ENCODE measurements at places on chromosomes 1 and 21.

GRCh38 chr1:206685769-206686477, 1.2 kb downstream of the MAPKAPK2 start:
- DNase-seq = no peak

- no peak for DNase-seq
Observed at GRCh38 chr1:181112071-181112929, 23.8 kb downstream of the IER5 start.

GRCh38 chr1:55010887-55011217, 12.1 kb downstream of the BSND start:
- no peak for DNase-seq

- no peak for DNase-seq
Observed at GRCh38 chr1:159068886-159069285, 7.7 kb downstream of the AIM2 start.

GRCh38 chr1:160432371-160432786, 32.0 kb downstream of the VANGL2 start:
- no peak for DNase-seq

All from stimulated activated CD8-positive, alpha-beta memory T cell treated with anti-CD3 and anti-CD28 coated beads, Interleukin-7, amount 100 ng/mL, for 1 hour (primary cell).